ENCODE measurements at places on chromosomes 2 and 18.

- no peak for DNase-seq
These were observed 107.5 kb downstream of the FAM210A start for GRCh38 chr18:13618760-13619438.

- DNase-seq: no peak
These were observed 9.6 kb upstream of the KCNG2 start for GRCh38 chr18:79787865-79788733.

GRCh38 chr2:190696792-190697398, 48.0 kb downstream of the NAB1 start:
- DNase-seq: no peak

DNA sequence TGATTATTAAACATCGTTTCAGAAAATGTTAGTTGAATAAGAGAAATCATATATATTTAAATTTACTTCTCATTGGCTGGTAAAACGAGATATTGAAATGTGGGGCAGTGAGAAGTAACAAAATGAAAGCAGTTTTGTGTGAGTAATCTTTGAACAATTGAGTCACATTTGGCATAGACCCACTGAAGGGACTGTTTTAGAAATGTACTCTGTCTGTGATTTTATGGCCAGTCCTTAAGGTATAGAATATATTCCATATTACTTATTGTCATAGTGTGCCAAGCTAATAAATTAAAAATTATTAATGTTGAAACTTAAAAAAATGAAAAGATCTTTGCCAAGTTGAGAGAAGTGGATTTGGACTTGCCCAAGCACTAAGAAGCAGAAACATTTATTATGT, 222.4 kb upstream of the COL3A1 start:
- no peak for DNase-seq

- no peak for DNase-seq
These were observed 20.2 kb downstream of the LGALSL start for GRCh38 chr2:64474121-64474571.

All from CD4-positive, alpha-beta T cell treated with Interleukin-15 for 4 hours (primary cell).